ENCODE measurements at places on chromosomes 6 and 20. TPM values are rescaled to one million over a fixed set of nuclear protein-coding genes. Genes with fewer than 3 reads are reported as not detected.

- DNase-seq, result peak; percentile 80
Observed at GRCh38 chr6:32970413-32971241, 2.2 kb downstream of the BRD2 start.

- no peak for DNase-seq
Observed at GRCh38 chr6:8087870-8088754, 14.2 kb downstream of the EEF1E1 start.

KCNQ2 gene
- 71.5 TPM for total RNA-seq

GRCh38 chr6:112434896-112435435, 87.8 kb downstream of the RFPL4B start:
- no peak for DNase-seq

DNA sequence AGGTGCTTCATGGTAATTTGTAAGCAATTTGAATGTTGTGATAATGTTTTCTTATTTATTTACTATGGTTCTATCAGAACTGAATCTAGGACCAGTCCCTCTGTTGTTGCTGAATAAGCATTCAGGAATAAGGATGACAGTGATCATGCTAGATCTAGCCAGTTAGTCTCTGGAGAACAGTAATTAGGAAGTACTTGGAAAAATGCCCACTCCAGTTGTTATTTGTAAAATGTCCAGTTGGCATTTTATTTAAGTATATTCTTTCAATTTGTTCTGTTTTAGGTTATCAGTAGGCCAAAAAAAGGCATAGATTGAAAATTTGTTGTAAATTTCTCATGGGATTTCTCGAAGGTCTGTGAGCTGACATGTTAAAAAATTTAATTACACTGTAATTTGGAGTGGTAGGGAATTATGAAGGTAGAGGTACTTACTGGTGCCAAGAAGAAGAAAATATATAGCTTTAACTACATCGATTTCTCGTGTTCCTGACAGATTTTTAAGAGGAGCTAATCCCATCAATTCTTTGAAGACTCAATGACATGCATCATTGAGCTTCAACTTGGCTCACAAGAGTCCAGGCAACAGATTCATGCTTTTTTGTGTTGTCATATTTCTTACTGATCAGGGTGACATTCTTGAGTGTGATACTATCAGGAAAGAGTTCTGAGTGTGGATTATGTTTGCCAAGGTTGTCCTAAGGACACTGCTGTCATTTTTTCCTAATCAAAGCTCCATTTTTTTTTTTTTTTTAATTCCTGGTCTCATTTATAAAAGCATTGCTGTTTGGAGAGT, 177.3 kb downstream of the CARMIL1 start:
- DNase-seq, result no peak

DNA sequence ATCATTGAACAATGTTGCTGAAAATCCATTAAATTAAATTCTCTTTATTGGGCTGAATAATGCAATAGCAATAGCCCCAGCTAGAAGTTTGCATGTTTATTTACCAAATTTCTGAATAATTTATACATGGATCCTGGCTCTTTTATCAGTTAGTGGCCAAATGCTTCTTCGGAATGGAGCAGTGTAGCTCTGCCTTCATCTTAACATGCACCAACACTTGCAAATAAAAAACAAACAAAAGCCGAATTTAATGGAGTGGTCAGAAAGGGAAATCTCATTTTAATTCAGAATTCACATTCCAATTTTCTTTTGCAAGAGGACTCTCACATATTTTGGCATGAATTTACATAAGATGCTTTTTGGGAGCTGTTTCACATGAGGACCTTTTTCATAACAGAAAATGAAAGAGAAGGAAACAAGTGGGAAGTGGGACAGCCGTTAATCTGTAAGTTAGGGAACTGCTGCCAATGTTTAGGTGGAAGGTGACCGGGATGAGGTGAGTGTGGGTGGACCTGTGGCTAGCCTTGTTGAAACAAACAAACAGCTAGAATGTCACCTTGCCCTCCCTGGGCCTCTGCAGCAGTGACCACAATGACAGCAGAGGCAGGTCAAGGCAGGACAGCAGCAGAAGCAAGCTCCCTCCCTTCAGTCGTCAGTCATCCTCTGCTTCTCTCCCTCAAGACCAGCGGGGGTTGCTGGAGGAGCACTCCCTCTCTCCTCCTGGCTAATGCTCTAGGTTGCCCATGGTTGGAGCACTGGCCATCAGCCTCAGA, 73.2 kb downstream of the INSM1 start:
- no peak for DNase-seq

GRCh38 chr20:40274912-40275533, 414.0 kb downstream of the MAFB start:
- DNase-seq, result peak; percentile 74

DNA sequence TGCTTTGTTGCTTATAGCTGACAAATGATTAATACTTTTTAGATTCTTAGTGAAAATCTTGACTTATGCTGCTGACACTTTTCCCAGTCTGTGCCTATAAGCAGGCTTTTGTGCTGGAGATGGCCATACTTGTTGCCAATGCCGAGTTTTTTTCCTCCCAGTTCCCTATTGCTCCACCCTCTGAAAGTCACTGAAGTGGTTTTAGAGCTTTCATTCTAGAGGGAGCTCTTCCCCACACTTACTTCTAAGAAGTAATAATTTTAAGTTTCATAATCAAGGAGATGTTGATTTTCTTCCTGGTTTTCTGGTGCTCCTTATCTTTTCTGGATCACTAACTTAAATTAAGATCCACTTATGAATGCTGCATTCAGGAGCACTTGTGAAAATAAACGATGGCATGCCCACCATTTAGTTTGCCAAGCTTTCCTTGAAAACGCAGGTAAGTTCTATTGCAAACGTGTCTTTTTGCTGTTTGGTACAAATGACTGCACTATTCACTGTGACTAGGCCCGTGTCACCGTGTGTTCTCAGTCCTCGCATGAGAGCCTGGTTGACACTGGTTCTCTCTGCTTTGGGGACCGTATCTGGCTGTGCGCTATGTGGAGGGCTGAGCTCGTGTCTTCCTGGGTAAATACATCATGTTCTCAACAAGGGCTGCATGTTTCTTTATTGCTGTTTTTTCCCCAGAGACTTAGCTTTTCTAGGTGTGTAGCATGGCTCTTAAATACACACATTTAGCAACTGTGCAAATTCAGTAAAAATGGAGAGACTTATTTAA, 50.2 kb downstream of the GFRA4 start:
- DNase-seq, result no peak

ZGPAT gene
- 27.6 TPM for total RNA-seq

IL17A gene
- not detected for total RNA-seq

BPIFB1 gene
- not detected for total RNA-seq

GRCh38 chr6:119078376-119079282, at the start of gene FAM184A:
Gene FAM184A (minus strand): TSS chr6:119078664. CDS start chr6:119078299, 365 bp downstream.
- DNase-seq, result peak; percentile 72

GRCh38 chr6:109466212-109466923, 10.8 kb upstream of the MICAL1 start:
- no peak for DNase-seq

PDSS2 gene
- 12.2 TPM for total RNA-seq

- DNase-seq, result peak; percentile 39
Observed at GRCh38 chr20:43824309-43825050, 90.2 kb upstream of the TOX2 start.

GRCh38 chr6:148573922-148574321, 172.9 kb upstream of the UST start:
- DNase-seq, result no peak

- DNase-seq, result no peak
Observed at GRCh38 chr6:24898676-24899075, 37.1 kb downstream of the RIPOR2 start.

RIN2 gene
- 1.0 TPM for total RNA-seq

GRCh38 chr6:142803032-142803431, 141.9 kb downstream of the HIVEP2 start:
- DNase-seq, result no peak

DNA sequence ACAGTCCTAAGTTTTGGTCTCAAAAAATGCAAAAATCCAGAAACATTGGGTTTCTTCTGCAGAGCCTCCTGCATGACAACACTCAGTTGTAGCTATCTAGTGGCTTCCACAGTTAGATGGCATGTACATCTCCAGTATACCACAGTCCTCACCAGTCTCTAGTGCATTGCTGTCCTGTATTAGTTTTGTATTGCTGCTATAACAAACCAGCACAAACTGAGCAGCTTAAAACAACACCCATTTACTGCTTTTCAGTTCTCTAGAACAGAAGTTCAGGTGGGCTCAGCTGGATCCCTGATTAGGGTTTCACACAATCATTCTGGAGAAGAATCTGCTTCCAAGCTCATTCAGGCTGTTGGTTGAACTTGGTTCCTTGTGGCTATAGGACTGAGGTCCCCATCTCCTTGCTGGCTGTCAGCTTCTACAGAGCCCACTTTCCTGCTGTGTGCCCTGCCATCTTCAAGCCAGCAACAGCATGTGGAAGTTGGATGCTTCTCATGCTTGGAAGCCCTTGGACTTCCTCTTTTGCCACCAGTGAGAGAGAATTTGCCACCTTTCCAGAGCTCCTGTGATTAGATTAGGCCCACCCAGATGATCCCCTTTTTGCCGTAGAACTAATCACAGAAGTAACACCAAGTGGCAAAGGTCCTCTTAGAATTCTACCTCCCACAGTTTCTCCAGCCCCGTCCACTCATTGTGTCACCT, 48.9 kb upstream of the TBC1D7 start:
- no peak for DNase-seq

DNA sequence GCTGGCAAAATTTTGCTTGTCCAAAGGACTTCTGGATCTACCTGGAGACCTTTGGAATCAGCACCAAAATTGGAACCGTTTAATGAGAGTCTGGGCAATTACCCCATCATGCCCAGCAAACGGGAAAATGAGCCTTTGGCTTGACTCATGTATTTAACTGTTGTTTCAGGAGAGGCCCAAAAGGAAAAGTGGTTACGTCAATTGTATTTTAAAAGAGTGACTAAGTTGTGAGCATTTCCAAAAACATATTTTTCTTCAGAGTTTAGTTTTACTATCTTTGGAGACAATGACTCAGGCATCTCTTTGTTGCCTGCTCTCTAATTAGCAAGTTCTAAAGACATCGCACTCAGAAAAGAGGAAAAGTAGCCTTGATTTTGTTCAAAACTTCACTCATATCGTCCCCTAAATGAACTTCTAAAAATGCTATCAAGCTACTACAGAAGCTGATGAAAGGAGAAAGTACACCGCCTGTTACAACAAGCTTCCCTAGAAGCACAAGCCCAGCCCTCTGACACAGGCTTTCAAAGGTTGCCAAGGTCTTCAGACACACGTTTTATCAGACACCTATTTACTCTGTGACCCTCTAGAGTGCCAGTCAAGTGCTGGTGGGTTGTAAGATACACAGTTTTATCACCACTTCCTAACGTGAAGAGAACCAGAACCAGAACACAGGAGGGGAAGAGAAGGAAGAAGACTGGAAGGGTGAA, 146.2 kb downstream of the TBX18 start:
- DNase-seq, result no peak

GRCh38 chr6:52505726-52506409, 71.0 kb downstream of the TRAM2 start:
- no peak for DNase-seq

MOCS3 gene
- total RNA-seq, result 9.0 TPM

DNA sequence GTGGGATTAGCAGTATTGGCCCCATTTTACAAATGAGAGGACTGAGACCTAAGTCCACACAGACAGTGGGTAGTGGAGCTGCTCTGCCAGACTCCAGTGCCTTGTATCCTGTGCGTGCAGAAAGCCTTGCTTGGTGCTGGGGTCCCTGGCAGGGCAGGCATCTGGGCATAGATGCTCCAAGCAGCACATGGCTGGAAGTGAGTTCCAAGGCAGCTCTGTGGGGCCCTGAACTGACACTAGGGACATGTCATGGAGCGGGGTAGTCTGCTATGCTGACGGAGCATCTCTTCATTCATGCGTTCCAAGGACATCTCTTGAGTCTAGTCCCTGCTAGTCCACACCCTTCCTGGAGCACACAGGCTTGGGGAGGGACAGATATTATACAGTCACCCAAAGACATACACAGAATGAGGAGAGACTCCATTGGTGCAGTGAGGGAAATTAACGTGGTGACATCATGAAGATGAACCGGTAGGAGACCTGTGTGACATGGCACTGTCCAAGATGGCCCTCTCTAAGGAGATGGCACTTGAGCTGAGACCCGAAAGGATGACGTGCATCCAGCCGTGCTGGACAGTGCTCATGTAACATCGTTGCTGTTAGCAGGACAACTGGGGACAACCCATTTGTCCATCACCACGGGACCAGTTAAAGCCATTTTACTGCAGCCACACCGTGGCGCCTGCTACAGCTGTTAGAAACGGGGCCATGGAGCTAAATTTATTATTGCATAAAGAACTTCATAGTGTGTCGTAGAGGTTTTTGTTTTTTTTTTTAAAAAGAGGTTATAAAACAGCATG, 65.1 kb downstream of the DLGAP4 start:
- no peak for DNase-seq

OR2B6 gene
- not detected for total RNA-seq

OOEP gene
- total RNA-seq, result not detected

GRCh38 chr20:52446421-52447224, 255.0 kb upstream of the ZFP64 start:
- DNase-seq, result no peak

DNA sequence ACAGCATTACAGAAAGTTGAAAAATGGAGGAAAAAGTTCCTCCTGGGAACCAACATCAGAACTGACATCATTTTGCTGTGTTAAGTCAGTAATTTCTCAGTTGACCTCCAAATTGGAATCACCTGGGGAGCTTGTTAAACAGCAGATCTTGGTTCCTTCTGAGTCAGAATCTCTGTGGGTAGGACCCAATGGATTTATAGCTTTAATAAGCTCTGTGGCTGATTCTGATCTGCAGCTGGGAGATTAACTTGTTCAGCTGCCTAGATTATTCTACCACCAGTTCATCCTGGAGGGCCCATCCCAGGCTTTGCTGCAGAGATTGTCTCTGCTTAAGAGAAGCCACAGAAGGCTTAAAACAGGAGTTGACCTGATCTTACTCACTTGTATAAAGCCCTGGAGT, 90.7 kb upstream of the POPDC3 start:
- DNase-seq, result no peak

DNA sequence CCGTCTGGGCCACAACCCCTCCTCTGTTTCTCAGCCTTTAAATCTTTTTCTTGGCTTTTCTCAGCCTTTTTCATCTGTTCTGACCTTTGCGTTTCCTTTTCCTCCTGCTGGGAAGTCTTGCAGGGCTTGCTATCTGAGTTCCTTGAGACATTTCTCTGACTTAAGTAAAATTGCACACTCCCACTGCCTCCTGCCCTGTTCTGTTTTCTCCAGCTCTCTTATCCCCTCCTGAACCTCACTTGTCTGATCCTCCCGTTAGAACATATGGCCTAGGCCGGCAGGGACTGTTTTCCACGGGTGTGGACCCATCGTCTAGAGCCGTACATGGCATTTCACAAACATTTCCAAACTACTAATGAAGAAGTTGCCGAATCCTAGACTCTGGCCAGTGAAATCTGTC, 63.0 kb downstream of the ARID1B start:
- DNase-seq, result no peak

TOX2 gene
- 1.7 TPM for total RNA-seq

ANKRD66 gene
- total RNA-seq, result not detected

EYA2 gene
- total RNA-seq, result 0.74 TPM

All from H9 (cell line).